ENCODE measurements at places on chromosomes 5 and 9.

GRCh38 chr9:16003785-16004184 is 450.9 kb downstream of the CCDC171 start:
- no peak for DNase-seq

GRCh38 chr5:68332556-68332955 is 117.0 kb downstream of the PIK3R1 start:
- DNase-seq: no peak

GRCh38 chr9:121884057-121884541 is 209.0 kb downstream of the TTLL11 start:
- DNase-seq: no peak

GRCh38 chr5:101473483-101473882 is 570.4 kb upstream of the ST8SIA4 start:
- no peak for DNase-seq

- no peak for DNase-seq
These were observed 3.2 kb downstream of the OTP start for GRCh38 chr5:77635067-77635916.

- no peak for DNase-seq
These were observed 2042.6 kb upstream of the CDH6 start for GRCh38 chr5:29150840-29151239.
